ENCODE measurements at places on chromosomes 5 and 9.
A peak's percentile ranks its signal among the peaks of the same experiment; 100 is the strongest.

DNA sequence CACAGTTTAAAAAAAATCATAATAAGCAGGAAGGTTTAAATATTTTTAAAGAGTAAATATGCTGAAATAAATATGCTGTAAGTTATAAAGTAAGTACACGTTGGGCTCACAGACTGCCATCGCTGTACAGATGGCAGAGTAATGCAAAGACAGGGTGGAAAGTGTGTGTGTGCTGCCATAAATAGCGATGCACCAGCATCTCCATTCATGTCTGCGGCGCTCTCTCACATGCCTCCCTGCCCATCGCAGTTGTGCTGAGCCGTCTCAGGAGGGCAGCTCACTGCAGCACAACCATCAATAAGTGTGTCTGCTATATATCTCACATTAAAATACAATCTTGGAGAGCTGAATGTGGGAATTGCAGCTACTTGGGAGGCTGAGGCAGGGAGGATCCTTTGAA is 14.3 kb downstream of the MOCS2 start:
- no peak for DNase-seq

- peak; percentile 2 for DNase-seq
Observed at GRCh38 chr9:126144196-126144595, 182.4 kb upstream of the MVB12B start.

- DNase-seq: no peak
Observed at GRCh38 chr5:146643776-146644175, 127.8 kb upstream of the GPR151 start.

- no peak for DNase-seq
Observed at GRCh38 chr5:159990506-159990905, 18.4 kb upstream of the TTC1 start.

DNA sequence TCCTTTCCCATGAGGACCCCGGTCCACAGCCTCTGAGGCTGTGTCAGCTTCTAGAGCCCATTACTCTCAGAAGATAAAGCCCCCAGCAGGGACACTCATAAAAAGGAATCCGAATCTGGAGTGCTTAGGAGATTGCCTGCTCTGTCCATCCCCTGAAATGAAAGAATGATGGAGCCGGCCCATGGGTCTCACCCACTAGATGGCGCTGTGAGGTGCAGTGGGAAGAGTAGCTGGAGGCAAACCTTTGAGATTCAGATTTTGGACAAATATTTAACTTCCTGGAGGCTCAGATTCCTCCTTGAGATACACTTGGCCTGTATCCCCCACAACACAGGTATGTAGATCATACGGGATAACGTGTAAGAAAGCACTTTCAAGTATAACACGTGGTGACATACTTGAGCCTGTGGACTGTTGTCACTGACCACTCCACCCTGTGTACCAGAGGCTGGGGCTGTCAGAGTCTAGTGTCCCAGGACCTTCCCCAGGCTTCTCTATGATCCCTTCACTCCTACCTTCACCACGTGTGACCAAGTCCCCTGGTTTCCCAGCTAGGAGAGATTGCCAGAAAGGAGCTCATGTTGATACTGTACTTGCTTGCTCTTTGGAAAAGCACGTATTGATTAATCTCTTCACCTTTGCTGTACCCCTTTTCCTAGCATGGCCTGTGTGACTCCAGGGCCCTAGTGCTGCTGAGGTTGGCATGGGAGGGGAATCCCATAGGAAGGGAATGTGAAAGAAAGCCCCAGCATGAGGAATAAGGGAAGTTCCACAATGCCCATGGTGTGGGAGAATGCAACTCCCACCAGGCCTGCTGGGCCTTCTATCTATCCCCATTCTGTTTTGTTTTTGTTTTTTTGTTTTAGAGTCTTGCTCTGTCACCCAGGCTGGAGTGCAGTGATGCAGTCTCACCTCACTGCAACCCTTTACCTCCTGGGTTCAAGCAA is 32.1 kb downstream of the TRMO start:
- peak; percentile 61 for DNase-seq

- no peak for DNase-seq
Observed at GRCh38 chr5:130065617-130066016, 161.4 kb downstream of the CHSY3 start.

GRCh38 chr9:120899490-120900068 is 22.6 kb upstream of the PHF19 start:
- no peak for DNase-seq

DNA sequence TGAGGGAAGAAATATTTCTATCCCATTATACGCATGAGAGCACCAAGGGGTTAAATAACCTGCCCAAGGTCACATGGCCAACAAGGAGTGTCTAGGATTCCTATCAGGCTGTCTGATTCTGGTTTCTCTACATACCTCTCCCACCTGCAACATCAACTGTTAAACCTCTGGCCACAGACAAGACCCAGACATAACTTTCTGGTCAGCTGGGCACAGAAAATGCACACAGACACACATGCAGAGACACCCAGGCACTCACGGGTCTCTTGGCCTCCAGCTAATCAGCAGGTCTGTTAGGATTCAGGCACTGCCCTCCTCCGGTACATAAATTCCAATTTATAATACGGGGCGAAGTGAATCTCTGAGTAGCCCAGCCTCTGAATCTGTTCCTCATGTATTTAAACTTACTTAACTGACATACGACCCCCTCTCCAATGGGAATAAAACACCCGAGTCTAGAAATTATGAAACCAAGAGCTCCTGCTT is 1.5 kb downstream of the SEPTIN8 start:
- peak; percentile 24 for DNase-seq

GRCh38 chr5:98524773-98525172 is 248.7 kb upstream of the RGMB start:
- no peak for DNase-seq

DNA sequence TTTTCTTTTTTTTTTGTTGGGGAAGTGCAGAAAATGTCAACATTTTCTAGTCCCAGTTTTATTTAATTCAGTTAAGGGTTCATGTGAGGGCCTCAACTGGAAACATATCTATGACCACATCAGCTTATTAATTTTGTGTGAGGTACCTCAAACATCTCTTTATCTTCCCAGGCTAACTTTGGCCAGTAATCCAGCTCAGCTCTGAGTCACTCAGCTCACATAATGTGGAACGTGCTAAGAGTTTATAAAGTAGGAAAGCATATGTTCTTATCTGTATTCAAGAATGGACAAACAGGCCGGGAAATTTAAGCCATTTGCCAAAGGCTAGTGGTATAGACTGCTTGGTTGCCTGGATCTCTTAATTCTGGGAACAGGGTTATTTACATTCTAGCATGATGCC is 118.4 kb downstream of the INSYN2B start:
- peak; percentile 63 for DNase-seq

GRCh38 chr5:52007230-52007858 is 624.1 kb downstream of the ISL1 start:
- peak; percentile 37 for DNase-seq

DNA sequence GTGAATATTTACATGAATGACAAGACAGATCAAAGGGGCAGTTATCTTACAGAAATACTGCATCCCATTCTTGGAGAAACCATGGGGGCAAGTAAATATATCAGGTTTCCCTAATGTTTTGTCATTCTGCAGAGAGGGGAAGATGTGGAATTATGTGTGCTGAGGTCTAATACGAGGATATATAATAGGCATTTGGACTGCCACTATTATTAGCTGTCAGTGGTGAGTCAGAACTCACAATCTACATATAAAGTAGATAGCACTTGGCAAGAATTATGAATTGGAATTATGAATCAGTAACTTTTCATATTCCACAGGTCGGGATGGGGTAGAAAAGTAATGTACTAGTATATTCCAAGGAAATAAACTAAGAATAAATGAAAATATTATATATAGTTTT is 121.7 kb downstream of the GIN1 start:
- DNase-seq: no peak

- DNase-seq: no peak
Observed at GRCh38 chr9:137273611-137274320, 3.8 kb upstream of the TOR4A start.

GRCh38 chr5:38719916-38720315 is 125.9 kb upstream of the OSMR start:
- peak; percentile 35 for DNase-seq

DNA sequence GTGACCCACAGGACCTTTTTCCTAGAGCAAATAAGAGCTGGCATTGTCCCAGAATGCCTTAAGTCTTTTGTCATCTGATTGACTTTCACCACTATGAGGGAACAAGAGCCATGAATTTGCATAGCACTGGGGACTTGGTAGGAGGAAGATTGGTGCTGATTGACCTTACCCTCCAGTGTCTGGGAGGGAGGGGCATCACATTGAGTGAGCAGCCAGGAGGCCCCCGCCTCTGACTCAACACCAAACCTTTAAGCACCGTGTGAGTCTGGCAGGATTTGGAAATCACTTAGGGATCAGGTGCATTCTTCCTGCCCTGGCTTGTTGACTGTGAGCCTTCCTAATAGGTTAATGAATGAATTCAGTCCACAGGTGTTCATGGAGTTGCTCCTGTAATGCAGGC is 40.7 kb downstream of the WNK2 start:
- no peak for DNase-seq

GRCh38 chr5:41940641-41941040 is 15.6 kb downstream of the FBXO4 start:
- no peak for DNase-seq

DNA sequence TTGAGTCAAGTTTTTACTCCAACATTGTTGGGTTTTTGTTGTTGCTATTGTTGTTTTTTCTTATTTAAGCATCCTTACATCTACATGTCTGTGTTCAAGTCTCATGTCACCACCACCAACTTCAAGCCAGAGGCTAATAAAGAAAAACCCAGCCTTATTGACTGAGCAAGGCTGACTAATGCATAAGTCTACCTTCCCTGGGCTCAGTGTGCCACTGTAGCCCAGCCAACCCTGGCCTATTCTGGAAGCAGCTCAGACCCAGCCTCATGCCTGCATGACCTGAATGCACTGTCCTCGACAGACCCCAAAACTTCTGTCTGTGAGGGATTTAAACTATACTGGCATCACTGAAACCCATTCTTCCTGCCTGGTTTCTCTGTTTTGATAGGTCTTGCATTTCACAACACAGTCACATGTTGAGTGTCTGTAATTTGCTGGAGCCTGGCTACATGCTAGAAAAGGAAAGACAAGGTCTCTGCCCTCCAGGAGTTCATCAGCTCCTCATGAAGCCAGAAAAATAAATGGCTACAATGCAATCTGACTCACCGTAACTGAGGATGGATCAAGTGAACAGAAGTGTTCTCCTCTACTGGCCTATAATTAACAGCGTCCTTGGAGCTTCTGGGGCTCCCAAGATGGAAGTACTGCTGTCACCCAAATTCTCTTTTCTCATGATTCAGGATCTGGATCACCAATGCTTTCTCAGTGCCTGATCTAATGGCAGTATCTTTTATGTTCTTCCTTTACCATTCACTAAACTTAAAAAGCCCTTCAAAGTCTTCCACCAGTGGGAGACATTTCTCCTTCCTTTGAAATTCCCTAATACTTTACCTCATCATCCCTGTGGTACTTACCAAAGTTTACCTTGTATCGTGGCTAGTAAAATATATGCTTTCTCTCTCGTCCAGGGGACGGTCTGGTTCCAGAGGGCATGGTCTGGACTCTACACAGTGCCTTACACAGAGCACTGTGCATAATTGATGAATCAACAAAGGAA is 103.9 kb upstream of the IFNE start:
- no peak for DNase-seq

DNA sequence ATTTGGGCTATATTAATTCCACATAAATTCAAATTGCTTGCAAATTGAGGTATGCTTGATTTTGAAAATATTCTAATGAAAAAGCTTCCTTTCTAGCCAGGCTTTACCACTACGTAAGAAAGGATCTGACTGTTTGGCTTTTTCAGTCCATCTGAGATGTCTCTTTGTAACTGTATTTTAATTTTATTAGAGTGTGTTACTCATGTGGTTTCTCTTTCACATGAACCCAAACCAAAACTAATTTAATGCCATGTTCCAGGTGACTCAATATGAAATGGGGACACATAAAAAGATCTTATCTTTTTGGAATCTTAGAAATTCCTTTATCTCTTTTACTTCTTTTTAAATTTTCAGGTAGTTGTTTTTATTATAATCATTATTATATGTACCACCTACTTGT is 85.3 kb downstream of the NFIB start:
- DNase-seq: no peak

GRCh38 chr5:1820926-1821325 is 19.7 kb downstream of the NDUFS6 start:
- no peak for DNase-seq

DNA sequence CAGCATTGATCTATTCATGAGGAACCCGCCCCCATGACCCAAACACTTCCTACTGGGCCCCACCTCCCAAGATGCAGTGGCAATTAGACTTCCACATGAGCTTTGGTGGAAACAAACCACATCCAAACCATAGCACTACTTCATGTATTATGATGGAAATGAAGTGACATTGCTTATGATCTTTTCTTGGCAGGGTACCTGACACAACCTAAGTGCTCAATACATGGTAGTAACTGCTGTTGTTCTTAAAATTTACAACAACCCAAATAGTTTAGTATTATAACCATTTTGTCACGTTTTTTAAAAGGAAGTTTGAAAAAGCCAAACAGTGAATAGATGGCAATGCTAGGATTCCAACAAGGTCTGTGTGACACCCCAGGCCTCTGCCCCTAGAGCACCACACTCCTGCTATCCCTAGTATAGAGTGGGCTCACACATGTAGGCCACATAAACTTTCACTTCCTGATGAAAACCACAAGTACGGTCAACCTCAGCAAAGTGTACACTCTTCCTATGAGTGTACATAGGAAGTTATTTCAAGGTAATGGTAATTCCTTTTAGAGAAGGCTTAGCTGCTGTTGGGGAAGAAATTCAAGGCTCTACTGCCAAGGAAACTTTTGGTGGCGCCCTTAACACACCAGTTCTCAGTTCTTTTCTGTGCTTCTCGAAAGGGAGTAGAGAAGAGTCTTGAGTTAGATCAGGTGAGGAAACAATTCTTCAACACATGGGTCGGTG is 97.6 kb downstream of the ARSB start:
- DNase-seq: no peak

DNA sequence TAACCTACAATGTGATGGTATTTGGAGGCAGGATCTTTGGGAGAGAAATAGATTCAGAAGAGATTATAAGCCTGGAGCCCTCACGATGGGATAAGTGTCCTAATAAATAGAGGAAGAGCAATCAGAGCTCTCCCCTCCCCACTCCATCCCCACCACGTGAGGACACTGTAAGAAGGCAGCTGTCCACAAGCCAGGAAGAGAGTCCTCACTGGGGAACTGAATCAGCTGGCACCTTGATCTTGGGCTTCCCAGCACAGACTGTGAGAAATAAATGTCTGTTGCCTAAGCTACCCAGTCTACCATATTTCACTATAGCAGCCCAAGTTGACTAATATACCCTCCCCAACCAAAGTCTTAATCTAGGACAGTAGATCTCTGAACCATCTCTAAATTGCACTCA is 118.1 kb downstream of the SUSD1 start:
- no peak for DNase-seq

- no peak for DNase-seq
Observed at GRCh38 chr5:31382051-31382878, 149.6 kb downstream of the DROSHA start.

GRCh38 chr5:60387051-60387440 is 312.9 kb downstream of the DEPDC1B start:
- no peak for DNase-seq

DNA sequence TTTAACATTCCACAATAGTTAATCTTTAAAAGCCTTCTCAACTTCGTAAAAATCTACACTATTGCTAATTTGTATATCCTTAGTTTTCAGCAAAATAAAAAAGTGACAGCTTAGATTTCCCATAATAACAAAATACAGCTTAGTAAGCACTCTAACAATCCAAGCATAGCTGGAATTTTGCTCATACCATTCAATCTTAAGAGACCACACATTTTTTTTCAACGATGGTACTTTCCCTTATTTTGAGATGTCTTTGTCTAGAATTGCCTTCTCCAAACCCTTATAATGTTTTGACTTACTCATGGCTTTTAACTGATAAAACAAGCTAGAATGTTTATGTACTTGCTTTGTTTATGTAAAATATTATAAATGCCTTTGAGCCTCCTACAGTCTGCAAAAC is 65.6 kb downstream of the HOMER1 start:
- DNase-seq: peak; percentile 70

All from GM03348 (cell line).